NCI-H1417 (cell line): ENCODE measurements at places on chromosomes 7 and 10.

- DNase-seq: peak; percentile 46
Measured at GRCh38 chr10:97759158-97759887, 12.5 kb downstream of the SFRP5 start.

DNA sequence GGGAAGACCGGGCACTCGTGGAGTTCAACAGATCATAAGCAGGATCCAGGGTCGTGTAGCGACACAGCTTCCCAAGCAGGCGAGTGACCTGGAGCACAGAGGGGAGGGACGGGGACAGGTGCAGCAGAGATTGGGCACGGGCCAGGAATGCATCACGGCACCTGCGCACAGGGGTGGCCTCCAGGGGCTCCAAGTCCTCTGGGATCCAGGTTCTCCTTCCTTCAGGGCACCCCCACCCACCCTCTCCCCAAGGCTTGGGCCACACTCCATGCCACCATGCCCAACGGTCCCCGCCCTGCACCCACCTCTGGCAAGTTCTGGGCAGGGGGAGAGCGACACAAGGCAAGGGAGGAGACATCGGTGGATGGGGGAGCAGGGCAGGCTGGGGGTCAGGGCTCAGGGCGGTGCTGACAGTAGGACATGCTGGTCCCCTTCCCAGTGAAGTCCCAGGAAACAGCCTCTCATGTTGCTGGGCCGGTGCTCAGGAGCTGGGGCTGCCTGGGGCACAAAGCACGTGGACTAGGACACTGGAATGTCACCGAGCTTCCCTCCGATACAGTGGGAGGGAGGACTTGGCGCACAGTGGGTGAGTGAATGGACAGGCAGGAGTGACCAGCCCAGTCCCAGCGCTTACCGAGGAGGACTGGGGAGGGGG, 597.3 kb downstream of the PTPRN2 start:
- peak; percentile 28 for DNase-seq

DNA sequence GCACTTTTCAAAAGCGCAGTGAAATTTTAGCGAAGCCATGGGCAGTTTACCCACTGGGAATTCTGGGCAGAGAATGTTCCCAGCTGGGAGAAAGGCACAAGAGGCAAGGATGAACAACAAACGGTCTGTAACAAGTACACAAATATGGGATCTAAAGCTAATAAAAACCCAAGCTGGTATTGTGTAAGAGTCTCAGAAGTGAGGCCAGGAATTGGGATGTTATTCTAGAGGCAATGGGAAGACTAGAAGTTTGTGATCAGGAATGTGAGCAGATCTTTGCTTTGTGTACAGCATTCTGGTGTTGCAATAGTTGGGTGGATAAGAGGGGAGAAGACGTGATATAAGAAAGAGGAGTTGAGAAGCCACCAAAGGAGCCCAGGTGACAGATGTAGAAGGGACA, 15.0 kb downstream of the FZD9 start:
- no peak for DNase-seq

DNA sequence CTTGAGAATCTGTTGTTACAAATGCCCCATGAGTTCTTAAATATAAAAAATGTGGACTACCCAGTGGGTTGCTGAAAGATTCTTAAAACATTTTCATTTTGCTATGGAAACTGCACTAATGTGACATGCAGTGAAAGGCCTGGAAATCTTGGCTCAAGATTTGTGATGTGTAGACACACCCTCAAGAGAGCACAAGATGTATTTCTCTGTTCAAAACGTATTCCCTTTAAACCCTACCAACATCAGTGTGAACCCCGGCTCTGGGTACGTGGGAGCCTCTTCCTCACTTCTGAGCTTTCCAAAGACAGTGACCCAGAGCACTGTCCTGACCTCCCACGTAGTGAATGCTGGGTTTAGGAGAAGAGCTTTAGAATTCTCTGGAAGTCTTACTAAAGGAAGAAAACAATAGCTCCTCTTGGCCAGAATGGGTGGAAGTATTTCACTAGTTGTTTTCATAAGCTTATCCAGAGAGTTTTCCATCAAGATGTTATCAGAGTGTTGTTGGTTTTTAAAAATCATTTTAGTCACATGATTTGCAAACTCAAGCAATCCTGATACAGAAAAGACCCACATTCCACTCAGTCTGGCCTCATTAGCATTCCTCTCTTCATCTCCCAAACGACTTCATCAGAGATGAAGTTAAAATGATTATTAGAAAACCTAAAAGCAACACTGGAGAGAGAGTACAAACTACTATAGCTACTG, 81.5 kb upstream of the AFAP1L2 start:
- DNase-seq: no peak

DNA sequence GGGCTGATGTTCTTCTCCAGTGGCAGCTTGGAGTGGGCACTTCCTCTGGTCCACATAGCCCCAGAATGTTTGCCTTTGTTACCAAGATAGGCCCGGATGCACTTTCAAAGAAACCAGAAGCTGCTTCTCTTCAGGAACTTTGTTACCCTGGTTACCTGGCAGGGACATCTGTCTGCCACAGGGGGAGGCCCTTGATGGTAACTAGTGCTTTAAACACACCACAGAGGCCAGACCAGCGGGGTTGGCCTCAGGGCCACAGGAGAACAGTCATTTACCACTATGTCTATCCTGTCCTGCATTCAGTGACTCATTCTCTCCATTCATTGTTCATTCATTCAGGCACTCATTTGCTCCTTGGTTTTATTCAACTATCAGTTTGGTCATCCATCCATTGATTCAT, 11.9 kb upstream of the PLEKHA1 start:
- DNase-seq: no peak

DNA sequence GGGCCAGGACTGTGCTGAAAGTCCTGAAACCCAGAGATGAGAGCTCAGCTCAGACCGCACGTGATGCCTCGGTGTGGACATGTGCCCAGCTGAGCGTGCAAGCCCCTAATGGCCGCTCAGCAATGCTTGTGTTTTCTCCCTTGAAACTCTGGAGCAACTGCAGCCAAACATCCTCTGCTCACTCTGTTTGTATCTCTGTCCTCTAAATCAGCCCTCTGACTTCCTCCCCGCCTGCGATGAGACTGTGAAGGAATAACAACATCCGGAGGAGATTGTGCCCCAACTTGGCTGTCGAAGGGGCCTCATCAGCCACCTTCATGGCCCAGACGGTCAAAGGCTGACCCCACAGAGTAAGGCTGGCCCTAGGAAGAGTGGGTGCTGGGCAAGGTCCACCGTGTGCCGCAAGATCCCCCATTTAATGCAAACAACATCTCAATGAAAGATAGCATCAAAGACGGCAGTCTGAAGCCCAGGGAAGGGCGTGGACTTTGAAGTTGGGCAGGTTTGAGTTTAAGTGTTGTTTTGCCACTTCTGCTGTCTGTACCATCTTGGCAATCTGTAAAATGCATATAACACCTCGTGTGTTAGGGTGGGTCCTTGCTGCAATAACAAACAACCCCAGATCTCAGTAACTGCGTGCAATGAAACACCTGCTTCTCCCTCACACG, 39.9 kb downstream of the CALML3 start:
- DNase-seq: no peak

DNA sequence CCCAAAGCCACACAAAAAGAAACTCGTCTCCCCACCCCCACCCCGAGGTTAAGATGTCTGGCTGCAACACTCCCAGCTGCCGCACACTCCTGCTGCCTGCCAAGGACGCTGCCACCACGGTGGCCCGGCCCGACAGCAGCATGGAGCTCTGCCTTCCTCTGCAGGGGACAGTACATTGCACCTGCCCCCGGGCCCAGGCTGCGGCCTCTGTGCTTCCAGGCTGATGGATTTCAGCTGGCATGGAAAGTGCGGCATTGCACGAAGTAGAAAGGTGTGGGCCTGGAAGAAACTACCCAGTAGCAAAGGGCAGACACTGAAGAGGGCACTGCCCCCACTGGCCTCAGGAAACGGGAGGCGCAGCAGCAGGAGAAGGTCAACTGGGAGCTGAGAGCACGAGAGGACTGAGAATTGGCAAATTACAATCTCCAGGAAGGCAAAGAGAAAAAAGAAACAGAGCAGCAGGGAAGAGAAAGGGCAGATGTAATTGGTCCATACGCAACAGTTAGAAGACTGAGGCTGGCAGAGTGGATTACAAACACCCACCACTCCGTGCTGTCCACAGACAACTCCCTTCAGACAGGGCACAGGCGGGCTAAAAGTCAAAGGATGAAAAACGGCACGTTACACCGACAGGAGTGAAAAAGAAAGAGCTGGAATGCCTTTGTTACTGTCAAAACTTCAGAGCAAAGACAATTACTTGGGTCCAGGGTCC, 117.1 kb upstream of the DIP2C start:
- no peak for DNase-seq

- DNase-seq: peak; percentile 86
Measured at GRCh38 chr7:152759949-152760853, 649 bp downstream of the ACTR3B start.

DNA sequence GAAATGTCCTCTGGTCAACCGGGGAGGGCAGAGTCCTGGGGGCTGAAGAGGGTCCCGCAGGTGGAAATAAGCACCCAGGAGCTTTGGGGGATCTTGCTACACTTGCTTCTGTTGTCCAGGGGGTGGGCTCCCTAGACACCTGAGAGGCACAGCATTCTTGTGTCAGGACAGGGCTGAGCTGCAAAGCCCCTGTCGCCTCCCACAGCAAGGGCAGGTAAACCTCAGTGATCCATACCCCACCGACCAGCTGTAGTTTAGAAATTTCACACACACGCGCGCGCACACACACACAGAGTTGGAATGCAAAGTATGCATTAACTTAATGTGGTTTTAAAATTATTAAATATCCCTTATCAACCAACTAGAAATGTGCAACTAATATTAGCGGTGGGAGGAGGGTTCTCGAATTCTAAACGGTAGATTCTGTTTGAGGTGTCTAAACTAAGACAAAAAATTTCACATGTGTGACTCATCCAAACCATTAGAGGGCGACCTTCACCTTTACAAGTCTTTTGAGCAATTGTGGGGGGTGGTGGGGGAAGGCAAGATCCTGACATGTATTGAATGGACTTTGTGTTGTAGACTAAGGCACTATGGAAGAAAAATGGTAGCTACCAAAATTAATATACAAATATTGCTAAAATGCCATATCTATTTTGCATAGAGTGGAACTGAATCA, 34.3 kb upstream of the PTF1A start:
- DNase-seq: peak; percentile 39

DNA sequence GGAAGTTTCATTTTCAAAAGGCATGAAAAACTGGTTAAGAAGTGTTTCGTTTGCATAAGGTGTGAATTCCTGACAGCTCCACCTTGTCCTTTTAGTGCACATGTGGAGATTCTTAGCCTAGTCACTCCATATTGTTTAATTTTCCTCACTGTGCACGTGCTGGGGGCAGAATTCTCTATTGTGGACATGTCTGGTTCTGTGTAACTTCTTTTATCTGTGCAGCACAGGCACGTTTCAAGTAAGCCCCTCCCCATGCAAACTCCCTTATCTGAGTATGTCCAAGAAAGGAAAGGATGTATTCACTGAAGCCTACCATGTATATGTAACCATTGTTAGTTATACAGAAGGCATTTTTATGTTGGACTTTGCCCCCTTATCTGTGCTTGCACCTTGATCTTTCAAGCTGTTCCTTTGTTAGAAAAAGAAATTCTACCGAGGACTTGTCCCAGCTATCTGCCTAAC, 1346.3 kb downstream of the REEP3 start:
- DNase-seq: no peak

GRCh38 chr10:88858491-88858890, 6.8 kb upstream of the ANKRD22 start:
- no peak for DNase-seq

DNA sequence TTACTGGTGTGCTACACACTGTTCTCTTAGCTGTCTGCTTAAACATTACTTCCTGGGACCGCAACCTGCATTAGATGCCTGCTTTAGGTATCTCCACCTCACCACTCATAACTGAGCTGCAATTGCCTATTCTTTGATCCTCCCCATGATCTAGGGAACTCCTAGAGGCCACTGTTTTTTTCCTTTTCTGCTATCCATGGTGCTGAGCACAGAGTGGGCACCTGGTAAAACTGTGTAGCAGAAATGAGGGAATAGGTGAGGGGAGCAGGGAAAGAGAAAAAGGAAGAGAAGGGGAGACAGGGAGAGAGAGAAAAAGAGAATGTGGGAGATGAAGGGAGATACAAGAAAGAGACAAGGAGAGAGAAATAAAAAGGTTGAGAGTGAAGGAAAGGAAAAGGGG, 434.9 kb downstream of the ADRA2A start:
- no peak for DNase-seq

GRCh38 chr7:12596225-12596790, 25.8 kb downstream of the SCIN start:
- DNase-seq: no peak

DNA sequence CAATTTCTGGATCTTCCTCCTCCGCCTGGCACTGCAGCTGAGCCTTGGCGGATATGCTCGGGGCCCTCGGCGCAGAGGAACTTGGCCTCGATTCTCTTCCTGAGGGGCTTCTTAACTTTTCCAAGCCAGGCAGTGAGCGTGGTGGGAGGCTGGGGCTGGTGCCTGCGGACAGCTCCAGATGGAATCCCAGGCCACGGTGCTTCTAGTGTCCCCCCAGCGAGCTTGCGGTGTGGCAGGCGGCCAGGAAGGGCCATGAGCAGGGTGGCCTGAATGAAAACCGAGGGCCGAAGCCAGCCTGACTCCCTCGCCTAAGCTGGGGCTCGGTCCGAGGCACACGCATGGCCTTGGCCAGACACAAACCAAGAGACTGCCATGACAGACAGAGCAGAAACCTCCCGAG, 31.3 kb downstream of the RCC1L start:
- DNase-seq: no peak

GRCh38 chr10:75765789-75766096, 334.3 kb downstream of the LRMDA start:
- DNase-seq: peak; percentile 3

- DNase-seq: no peak
Measured at GRCh38 chr7:140284062-140284461, 107.3 kb upstream of the KDM7A start.

GRCh38 chr10:112407696-112408095, 33.8 kb downstream of the ACSL5 start:
- no peak for DNase-seq

- no peak for DNase-seq
Measured at GRCh38 chr7:151404216-151405011, 5.4 kb downstream of the WDR86 start.
